ENCODE measurements at places on chromosomes 11 and 22.

DNA sequence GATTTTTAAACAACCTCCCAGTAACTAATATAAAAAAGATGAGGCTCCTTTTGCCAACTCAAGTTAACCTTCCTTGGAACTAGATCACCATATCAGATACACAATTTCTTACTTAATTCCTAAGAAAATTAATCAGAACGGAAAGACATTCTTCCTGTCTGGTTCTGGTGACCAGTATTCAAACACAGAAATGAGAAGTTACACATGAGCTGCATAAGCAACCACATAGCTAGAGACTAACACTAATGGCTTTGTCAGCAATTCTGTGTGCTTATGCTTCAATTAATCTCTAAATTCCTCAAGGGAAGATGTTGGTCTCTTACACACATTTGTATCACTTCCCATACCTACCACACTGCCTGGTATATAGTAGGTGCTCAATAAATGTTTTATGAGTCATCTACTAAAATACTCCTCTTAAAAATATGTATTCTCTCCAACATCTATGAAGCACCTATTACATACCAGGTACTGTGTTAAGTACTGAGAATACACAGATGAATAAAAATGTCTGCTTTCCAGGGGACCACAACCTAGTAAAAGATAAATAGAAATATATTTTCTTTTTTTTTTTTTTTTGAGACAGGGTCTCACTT, 54.5 kb downstream of the GAB2 start:
- DNase-seq, result no peak

- peak; percentile 76 for DNase-seq
Measured at GRCh38 chr11:1771700-1772099, 8.0 kb upstream of the CTSD start.

- DNase-seq, result no peak
Measured at GRCh38 chr11:114290503-114291235, 5.5 kb upstream of the NNMT start.

GRCh38 chr11:32396991-32397390, 38.3 kb downstream of the WT1 start:
- DNase-seq, result no peak

DNA sequence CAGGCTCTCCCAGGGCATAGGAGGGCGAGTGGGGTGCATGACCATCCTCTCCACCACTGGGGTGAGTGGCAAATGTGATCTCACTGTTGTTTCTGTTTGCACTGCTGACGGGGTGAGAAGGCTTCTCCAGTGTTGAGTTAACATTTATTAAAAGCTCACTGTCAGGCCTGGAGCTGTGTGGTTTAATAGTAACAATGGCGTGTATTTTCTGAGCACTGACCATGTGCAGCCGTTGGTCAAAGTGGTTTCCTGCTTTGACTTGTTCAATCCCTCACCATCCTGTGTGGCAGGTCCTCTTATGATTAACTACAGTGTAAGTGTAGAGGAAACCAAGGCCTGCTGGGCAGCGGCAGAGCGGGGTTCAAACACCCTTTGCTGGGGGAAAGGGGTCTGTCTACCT, 4.4 kb downstream of the A4GALT start:
- DNase-seq, result no peak

DNA sequence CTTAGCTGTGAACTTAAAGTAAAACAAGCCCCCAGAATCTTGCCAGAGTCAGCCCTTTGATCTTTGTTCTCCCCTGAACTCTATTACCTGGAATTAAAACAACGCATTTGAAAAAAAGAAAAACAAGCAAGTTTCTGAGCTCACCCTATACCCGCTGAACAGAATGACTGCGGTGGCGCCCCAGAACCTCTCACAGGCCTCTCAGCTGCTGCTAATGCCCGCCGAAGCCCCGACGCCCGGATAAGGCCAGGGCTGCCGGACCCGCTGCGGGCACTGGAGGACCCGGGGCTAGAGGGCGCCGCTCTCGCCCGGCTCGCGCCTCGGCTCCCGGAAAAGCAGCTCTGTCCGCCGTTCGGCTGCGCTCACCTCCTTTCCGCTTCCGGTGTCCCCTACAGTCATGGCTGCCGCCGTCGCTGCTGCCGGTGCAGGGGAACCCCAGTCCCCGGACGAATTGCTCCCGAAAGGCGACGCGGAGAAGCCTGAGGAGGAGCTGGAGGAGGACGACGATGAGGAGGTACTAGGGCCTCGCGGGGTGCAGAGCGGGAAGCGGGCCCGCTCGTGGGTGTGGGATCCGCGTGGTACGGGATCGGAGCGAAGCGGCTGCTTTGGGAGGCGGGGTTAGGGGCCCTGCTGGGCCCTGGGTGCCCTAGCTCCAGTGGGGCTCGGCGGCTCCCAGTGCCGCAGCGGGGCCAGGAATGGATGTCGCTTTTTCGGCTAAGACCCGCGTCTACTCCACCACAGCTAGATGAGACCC, at the start of gene TOMM22:
TOMM22 (plus strand) TSS at position 376 of the 754 bp plus-strand sequence; CDS start at position 398, 22 bp downstream.
- DNase-seq, result peak; percentile 91

DNA sequence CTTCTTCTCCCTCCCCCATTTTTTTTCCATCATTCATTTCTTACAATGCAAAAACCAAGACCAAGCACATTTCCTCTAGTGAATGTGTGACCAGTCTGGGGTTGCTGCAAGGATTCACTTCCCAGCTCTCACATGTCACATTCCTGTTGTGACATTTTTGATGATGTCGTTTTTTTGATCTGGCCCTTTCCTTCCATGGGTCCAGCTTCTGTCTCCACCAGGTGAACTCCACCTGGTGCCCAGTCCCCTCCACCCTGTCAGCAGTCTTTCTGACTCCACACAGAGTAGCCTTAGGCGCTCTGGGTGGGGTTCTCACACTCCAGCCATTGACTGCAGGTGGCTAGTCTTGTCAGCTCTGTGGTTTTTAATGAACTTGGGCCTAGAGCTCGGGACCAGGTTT, 15.6 kb downstream of the PANX1 start:
- DNase-seq, result no peak

DNA sequence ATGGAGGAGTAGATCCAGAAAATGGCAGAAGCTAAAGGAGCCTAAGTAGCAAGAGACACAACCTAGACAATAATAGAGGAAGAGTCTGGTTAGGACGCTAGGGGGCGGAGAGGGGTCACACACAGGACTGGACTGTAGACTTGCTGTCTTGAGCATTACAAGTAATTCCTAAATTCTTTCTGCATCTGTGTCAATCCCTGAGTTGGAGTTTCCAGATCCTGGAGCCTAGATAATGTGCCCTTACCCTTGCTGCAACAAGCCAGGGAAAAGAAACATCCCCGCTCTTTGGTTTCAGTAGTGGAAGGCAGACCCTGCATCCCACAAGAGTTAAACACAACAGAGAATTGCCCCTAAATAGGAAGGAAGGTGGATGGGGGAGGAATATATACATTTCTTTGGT, 14.9 kb upstream of the CCDC73 start:
- peak; percentile 86 for DNase-seq

- DNase-seq, result no peak
Measured at GRCh38 chr11:132429685-132430084, 1059.3 kb downstream of the NTM start.

GRCh38 chr11:104694259-104695064, 203.8 kb downstream of the CASP12 start:
- DNase-seq, result peak; percentile 42

GRCh38 chr22:46354176-46354992, 18.9 kb downstream of the TRMU start:
- no peak for DNase-seq

DNA sequence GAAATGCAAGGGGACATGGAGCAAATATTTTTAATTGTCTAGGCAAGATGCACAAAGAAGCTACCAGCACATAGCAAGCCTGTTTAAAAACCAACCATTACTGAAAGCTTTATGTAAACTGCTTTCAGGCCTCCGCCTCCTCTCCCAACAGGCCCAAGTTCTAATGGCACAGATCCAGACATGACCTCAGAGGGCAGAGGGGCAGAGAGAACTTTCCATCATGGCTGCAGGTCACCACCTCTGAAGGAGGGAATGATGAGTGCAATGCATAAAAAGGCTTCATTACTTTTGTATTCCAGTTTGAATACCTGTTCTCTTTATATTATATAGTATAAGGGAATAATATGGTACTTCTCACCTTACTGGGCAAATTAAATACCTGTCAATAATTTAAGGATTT, 15.2 kb downstream of the DDX17 start:
- DNase-seq, result no peak

GRCh38 chr11:2911785-2912391, 17.3 kb downstream of the PHLDA2 start:
- DNase-seq, result peak; percentile 82

- DNase-seq, result no peak
Measured at GRCh38 chr11:37616291-37616690, 1018.3 kb upstream of the RAG2 start.

- no peak for DNase-seq
Measured at GRCh38 chr11:36399236-36399635, 103.1 kb downstream of the PRR5L start.

GRCh38 chr11:69442807-69443137, 38.7 kb upstream of the LINC01488 start:
- peak; percentile 67 for DNase-seq

DNA sequence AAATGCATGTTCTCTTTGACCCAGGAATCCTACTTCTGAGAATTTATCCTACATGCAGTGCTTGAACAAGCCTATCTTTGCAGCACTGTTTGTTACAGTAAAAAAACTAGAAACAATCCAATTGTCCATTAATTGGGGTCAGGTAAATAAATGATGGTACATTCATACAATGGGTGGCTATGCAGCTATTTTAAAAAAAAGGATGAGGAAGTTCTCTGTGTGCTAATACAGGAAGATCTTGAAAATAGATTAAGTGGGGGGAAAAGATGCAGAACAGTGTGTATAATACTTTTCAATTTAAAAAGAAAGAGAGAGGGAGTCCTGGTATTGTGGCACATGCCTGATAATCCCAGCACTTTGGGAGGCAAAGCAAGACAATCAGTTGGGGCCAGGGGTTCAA, 9.5 kb upstream of the CREB3L1 start:
- no peak for DNase-seq

GRCh38 chr11:32911413-32911812, 18.8 kb downstream of the QSER1 start:
- DNase-seq, result no peak

- DNase-seq, result peak; percentile 24
Measured at GRCh38 chr11:111623527-111624030, 21.3 kb downstream of the SIK2 start.

- peak; percentile 71 for DNase-seq
Measured at GRCh38 chr11:269146-269890, 8.9 kb upstream of the NLRP6 start.

DNA sequence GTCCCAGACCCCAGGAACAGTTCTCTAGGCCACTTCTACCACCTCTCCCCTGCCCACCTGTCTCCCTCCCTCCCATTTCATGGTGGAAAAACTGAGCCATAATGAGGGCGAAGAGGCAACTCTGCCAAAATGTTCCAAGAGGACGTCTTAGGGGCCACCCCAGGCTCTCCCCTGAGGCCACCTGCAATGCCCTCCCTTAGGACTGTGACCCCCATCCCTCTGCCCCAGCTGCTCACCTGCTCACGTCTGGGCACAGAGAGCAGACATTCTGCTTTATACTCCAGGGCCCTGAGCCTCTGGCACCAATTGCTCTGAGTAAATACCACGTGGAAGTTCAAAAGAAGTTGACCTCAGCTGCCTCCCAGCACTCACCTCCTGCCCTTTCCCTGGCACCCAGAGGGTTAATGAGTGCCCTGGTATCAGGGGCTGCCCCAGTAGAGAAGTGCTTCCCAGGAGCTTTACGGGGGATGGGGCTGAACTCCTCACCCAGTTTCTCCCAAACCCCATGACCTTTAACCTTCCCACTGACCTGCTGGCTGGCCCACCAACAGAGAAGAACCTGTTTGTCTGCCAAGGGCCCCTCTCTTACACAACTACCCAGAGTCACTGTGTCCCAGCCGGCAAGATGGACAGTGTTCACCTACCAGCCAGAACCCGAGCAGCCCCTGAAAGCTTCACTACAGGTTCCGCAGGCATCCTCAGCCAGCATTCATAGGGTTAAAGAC, 627 bp upstream of the APOA5 start:
- DNase-seq, result no peak

- DNase-seq, result no peak
Measured at GRCh38 chr22:29265929-29266328, 1.9 kb downstream of the RHBDD3 start.

- DNase-seq, result no peak
Measured at GRCh38 chr22:48740086-48740730, 1087.5 kb downstream of the BRD1 start.

- DNase-seq, result peak; percentile 37
Measured at GRCh38 chr11:109422870-109423465, 978 bp downstream of the C11orf87 start.

GRCh38 chr11:25396847-25397246, 900.0 kb downstream of the LUZP2 start:
- DNase-seq, result no peak

DNA sequence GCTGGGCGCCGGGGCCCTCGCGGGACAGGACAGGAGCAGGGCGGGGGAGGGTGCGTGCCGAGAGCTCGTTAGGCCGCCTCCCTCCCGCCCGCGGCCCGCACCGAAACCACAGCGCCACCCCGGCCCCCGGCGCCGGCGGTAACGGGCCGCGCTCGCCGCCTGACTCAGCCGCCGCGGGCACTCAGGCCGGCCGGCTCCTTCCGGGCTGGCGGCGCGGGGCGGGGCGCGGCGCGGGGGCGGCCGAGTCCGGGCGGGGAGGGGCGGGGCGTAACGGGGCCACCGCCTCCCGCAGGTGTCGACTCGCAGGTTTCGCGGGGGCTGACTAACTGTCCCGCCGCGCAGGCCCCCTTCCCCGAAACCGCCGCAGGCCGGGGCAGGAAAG, at the start of gene AP5B1:
AP5B1 (minus strand) TSS at position 207 of the 382 bp plus-strand sequence. CDS start 385 bp downstream, outside the sequence.
- peak; percentile 88 for DNase-seq

DNA sequence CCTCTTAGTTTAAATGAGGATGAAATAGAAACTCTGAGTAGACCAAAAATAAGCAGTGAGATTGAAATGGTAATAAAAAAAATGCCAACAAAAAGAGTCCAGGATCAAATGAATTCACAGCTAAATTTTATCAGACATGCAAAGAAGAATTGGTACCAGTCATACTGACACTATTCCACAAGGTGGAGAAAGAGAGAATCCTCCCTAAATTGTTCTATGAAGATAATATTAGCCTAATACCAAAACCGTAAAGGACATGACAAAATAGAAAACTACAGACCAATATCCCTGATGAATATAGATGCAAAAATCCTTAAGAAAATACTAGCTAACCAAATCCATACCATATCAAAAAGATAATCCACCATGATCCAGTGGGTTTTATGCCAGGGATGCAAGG, 169.8 kb upstream of the CHORDC1 start:
- peak; percentile 1 for DNase-seq

GRCh38 chr11:33984682-33985389, 66.7 kb upstream of the CAPRIN1 start:
- DNase-seq, result no peak

- peak; percentile 22 for DNase-seq
Measured at GRCh38 chr11:19121646-19122045, 4.7 kb downstream of the ZDHHC13 start.
